ENCODE measurements at places on chromosomes 3 and 15.

DNA sequence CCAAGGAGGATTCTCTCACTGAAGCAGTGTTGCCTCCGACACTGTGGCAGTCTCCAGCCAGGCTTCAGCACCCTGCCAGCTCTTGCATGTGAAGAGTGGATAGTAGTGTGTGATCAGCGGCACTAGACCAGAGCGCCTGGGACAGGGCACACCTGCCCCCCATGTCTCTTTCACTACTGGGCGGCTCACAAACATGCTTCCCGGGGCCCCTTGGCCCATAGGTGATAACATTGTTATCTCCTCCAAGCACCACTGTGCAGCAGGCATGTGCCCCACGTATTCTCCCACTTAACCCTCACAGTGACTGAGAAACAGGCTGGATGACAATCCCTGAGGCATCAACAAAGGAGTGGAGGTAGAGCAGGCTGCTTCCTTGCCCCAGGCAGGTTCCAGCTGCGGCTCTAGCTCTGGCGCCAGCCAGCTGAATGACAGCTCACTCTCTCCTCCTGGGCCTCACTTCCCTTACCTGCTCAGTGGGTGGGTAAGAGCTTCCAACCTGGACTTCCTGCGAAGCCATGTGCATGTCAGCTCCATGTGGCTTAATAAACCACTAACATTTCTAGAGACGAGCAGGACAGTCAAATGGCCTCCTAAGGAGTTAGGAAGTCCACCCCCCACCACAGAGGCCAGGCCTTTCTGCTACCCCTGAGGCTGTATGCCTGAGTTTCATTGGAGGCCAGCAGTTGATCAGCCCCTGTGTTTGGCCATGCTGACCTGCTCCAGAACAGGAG lies 37.8 kb downstream of the KLF13 start:
- DNase-seq: no peak

DNA sequence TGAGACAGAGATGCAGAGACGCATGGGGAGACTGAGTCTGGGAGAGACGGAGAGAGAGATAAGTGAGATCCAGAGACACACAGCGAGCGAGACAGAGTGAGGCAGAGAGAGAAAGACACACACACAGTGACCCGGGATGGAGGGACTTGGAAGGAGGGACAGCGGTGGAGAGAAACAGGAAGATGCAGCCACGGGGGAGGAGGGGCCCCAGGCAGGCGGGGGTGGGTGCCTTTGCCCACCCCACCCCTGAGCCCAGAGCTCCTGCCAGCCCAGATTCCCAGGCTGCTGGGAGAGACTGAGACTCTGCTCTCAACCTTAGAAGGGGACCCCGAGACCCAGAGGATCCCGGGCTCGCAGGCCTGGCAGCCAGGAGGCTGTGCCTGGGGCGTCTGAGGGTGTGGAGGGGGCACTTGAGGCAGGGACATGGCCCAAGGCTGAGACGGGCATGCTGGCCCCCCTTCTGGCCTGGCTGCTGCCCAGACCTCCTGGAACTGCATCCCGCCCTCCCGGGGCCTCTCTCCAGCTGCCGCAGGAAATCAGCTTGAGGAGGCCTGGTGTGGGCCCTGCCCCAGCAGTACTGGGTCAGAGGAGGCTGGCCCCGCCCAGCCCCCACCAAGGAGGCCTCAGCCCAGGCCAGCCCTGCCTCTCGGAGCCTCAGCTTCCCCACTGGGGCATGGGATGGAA lies 18.1 kb downstream of the H1-8 start:
- no peak for DNase-seq

- DNase-seq: no peak
Measured at GRCh38 chr3:128345196-128345595, 121.5 kb downstream of the DNAJB8 start.

GRCh38 chr15:36232491-36232890 lies 346.9 kb upstream of the CDIN1 start:
- no peak for DNase-seq

- no peak for DNase-seq
Measured at GRCh38 chr15:89371228-89372044, 36.8 kb upstream of the POLG start.

DNA sequence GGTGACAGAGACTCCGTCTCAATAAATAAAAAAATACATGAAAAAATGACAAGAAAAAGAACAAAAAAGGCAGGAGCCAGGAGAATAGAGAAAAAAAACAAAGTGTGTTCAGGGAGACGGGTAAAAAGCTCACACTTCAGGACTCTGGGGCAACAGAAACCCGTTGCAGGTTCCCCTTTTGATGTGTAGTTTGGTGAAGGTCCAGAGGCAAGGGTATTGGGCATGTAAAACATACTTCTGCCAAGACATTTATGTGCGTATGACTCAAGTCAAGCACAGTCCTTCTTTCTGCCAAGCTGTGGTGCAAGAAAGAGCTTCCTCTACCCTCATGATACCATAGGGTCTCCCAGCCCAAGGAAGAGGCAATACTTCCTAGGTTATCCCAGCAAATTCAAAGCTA lies 33.4 kb upstream of the STRIT1 start:
- DNase-seq: no peak

GRCh38 chr15:68303560-68304436 lies 26.3 kb downstream of the FEM1B start:
- DNase-seq: no peak

DNA sequence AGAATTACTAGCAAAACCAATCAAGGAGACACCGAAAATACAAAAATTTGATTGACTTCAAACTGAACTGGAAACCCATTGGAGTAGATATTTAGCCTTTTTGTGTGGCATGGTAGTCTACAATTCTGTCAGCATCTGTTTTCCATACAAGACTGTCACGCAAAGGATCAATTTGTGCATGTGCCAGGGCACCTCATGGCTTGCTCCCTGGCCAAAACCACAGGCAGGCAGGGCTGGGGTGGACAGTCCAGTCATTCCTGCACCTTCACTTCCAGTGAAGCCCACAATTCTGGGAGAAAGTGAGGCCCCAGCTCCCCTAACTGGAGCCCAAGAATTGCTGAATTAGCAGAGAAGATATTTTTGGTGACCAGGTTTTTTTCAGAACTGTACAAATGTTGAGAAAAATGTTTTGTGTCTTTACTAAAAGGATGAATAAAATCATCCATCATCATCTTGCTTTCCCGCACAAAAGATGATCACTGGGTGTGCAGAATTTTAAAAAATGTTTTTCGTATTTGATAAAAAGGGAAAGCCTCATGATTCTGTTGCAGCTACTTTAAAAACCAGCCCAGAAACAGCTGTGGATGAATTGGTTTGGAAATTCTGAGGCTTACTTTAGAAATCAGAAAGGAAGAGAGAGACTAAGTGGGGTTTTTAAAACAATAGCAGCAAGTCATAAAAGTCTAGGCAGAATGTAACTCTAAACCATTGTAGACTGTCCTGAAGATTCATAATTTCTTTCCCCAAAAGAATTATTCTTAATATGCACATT lies 86.4 kb downstream of the PCCB start:
- no peak for DNase-seq

GRCh38 chr15:60721257-60721626 lies 242.3 kb upstream of the ICE2 start:
- DNase-seq: no peak

DNA sequence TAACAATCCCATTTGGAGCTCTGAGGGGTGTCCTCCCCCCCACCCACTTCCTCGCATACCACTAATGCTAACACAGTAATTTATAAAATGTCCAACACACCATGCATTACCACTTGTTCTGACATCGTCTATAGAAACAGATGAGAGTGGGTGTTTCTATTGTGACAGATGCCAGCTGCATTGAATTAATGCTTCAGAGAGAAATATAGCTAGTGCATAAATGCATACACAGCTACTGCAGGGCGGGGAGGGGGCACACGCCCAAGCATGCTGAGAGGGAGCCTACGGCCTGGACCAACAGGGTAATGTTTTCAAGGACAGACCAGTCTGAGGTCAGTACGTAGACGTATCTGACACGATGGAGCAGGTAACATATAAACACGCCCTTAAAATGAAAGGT lies 106.0 kb upstream of the FEZF2 start:
- no peak for DNase-seq

GRCh38 chr15:96362011-96362754 lies 31.7 kb downstream of the NR2F2 start:
- DNase-seq: no peak

- DNase-seq: no peak
Measured at GRCh38 chr3:121295452-121295851, 250.3 kb downstream of the POLQ start.

- peak; percentile 59 for DNase-seq
Measured at GRCh38 chr3:71129611-71130431, 453.7 kb downstream of the FOXP1 start.

DNA sequence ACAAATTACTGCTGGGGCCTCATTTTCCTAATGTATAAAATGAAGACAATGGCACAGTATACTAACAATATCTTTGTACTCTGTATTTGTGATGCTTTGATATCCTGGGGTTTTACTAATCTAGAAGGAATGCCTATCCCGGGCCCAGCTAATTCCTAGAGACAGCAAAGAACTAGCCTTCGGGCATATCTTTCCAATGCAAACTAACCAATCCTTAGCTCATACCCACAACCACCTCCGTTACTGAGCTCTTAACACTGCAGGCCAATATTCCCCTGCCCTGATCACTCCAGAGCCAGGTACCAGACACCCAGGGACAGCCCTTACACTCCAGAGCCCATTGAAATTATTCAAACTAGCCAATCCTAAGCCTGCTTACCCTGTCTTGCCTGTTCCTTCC lies 309.0 kb downstream of the ULK4 start:
- DNase-seq: no peak

GRCh38 chr3:94522488-94522887 lies 459.6 kb downstream of the NSUN3 start:
- DNase-seq: no peak

GRCh38 chr3:196486263-196486662 lies 17.3 kb downstream of the RNF168 start:
- no peak for DNase-seq

GRCh38 chr15:72272997-72273352 lies 621 bp upstream of the PARP6 start:
- no peak for DNase-seq

- DNase-seq: peak; percentile 22
Measured at GRCh38 chr3:140898340-140899180, 43.1 kb upstream of the SLC25A36 start.

DNA sequence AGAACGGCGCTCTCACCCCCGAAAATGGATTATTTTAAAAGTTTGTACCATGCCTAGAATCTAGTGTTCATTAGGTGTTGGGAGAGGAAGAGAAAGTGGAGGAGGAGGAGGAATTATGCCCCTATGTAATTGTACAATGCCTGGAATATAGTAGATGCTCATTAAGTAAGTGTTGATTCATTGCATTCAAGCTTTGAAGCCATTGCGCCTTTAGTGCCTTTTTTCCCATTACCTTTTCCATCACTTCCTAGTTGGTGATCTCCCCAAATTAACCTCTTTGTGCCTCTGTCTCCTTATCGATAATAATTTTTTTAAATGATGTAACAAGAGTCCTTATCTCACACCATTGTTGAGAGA lies 220.7 kb upstream of the PRICKLE2 start:
- DNase-seq: no peak

- no peak for DNase-seq
Measured at GRCh38 chr3:82261013-82261412, 499.6 kb upstream of the GBE1 start.

DNA sequence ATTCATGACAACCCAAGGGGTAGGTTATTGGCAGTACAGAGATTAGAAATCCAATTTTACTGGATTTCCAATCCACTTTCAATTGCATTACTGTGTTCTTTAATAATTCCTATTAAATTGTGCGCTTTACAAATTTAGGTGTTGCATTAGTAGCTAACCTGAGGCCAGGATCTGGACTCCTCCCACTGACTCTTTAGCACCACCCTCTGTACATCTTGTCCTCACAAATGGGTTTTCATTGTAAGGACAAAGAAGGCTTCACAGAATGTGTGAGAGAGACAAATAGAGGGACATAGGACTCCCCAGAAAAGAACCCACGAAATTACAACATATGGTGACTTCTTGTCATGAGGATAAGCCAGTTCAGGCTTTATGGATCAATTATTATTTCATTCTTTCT lies 643.1 kb upstream of the NAALADL2 start:
- DNase-seq: no peak

- no peak for DNase-seq
Measured at GRCh38 chr15:48553559-48553958, 92.0 kb downstream of the FBN1 start.

- no peak for DNase-seq
Measured at GRCh38 chr15:85600001-85600400, 194.7 kb downstream of the KLHL25 start.

DNA sequence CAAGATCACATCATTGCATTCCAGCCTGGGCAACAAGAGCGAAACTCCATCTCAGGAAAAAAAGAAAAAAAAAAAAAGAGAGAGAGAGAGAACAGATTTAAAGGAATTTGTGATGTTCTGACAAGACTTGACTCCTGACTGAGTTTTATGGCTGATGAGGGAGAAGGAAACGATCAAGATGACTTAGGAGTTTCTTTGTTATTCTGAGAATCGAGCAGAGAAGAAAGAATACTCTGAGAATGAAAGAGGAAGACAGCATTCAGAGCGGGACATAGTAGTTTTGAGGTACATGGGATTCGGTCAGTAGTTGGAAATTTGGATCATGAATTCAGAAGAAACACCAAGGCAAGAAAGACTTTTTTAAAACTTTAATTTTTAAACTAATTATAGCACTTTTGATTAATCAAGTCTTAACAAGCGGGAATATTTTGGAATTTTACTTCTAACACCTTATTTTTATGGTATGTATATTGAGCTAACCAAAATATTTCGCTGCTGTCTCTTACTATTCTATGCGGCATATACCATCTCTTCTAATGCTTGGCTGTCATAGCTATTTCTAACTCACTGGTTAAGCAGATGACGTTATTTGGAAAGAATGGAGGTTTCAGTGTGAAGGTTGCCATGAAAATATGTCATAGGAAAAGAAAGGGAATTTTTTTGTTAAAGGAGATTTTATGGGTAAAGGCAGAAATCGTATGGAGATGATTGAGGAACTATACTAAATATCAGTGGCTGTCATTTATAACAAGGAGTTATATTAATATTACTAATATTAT lies 644.1 kb downstream of the RBMS3 start:
- DNase-seq: no peak

All from SHP77 treated with DMSO at 0.1 percent for 48 hours (cell line).